NCI-H2029 treated with DMSO at 0.1 percent for 48 hours (cell line): ENCODE measurements at places on chromosomes 7 and 10.

GRCh38 chr7:29033584-29033983, 75.5 kb upstream of the TRIL start:
- no peak for DNase-seq

- no peak for DNase-seq
These were observed 154.2 kb downstream of the SEMA3A start for GRCh38 chr7:84040355-84040754.

GRCh38 chr10:118116715-118117449, 70.1 kb upstream of the RAB11FIP2 start:
- DNase-seq, result no peak

DNA sequence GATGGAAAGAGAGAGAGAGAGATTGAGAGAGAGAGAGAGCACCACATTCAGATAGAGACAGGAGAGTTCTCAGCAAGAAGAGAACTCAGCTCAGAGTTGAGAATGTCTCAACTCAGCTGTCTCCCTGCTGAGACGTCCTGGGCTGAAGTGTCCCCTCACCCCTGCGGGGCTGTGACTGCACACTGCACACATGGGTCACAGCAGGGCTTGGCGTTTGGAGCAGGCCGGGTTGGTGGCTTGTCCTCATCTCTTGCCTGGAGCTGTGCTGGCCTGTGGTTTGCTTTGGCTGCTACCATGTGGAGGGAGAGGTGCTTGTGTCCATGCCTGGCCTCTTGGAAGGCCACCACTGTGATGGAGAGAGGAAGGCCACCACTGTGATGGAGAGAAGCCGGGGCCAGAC, 167.9 kb downstream of the RNF216 start:
- no peak for DNase-seq

DNA sequence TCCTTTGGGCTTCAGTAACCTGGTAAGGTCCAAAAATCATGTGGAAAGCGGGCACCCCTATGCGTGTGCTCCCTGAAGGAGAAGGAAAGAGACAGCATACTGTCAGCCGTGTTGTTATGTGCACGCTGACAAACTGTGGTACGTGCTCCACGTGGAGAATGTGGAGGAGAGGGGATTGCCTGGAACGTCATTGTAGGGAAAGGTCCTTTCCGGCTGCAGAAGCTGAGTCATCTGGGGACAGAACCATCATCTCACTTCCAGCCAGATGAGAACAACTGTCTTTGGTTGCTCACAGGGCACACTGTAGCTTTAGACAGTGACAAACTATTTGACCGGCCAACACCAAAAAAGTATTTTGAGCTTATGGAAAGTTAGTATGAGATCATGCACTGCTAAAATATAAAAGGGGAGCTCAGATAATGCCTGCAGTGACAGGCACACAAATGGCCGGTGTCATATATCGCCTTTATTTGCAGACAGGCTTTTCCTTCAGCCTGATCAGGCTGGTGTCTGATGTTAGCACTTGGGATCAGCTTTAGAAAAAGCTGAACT, 38.8 kb upstream of the GRB10 start:
- DNase-seq, result no peak

DNA sequence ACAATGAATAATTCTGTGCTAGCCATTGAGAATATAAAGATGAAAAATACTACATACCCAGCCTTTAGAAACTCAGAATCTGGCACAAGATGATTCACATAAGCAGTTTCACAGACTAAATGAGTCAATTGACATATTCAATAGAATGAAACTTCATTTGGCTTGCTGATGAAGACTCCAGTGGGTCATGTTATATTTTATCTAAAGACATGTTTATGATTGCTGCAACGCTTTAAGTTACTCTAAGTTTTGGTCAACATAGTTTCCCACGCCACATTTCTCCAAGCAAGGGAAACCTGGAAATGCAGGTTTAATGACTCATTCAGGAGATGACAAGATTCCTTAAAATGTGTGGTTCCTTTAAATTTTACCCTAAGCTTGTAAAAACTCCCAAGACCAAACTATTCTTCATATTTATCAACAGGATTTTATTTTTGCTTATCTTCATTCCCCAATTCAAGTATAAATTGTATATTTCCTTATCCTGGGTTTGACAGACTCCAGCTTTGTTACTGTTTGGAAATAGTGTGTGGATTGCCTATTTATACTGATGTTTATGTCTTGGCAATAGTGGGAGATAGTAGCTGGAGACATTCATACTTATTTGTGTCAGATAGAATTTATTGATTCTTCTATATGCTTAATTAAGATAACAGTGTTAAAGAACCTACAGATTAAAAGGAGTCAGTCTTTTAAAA, 6.6 kb downstream of the SEMA3A start:
- no peak for DNase-seq

DNA sequence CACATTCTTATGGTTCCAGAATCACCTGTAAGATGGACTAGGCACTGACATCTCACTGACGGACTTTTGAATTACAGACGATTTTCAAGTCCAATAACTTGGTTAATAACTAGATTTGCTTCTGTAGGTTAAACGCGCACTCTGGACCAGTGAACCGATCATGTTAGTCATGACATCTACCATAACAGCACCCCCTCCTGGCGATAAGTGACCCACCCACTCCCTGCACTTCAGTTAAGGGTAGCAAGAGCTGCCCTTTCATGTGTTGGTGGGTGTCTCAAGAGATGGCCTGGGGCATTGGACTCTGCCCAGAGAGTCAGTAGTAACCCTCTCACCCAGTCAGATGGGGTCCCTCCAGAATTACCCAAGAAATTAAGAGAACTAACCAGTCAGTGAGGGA, 12.9 kb downstream of the GRM8 start:
- no peak for DNase-seq

GRCh38 chr7:15821484-15822427, 135.3 kb upstream of the MEOX2 start:
- no peak for DNase-seq

GRCh38 chr7:78203042-78203720, 404.6 kb downstream of the PHTF2 start:
- DNase-seq, result no peak

- DNase-seq, result no peak
These were observed 239.0 kb downstream of the NEBL start for GRCh38 chr10:20658158-20658557.

DNA sequence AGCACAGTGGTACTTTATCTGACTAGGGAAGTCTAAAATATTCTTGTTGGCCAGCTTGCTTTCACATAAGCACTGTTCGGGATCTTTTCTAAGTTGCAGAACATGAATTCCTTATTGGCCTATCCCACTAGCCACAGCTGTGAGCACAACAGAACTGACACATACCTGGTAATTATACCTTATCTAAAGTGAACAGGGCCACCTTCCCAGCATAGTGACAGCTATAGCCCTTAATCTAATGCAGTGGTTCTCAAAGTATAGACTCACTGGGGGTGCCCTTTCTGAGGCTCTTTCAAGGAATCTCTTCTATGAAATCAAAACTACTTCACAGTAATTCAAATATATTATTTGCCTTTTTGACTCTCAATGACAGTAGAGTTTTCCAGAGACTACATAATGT, 184.7 kb upstream of the KAT6B start:
- no peak for DNase-seq

GRCh38 chr10:5305374-5305773, 59.4 kb upstream of the UCN3 start:
- no peak for DNase-seq

DNA sequence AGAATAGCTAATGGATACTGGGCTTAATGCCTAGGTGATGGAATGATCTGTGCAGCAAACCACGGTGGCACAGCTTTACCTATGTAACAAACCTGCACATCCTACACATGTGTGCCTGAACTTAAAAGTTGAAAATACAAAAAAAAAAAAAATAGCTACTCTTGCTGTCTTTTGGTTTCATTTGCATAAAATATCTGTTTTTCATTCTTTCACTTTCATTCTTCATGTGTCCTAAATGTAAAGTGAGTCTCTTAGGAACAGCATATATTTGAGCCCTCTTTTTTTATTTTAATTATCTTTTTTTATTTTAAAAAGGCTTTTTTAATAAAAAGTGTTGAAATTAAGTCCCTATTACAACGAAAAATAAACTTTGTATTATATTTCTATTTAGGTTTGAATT, 836.1 kb upstream of the KCND2 start:
- DNase-seq, result no peak

- no peak for DNase-seq
These were observed 13.4 kb downstream of the NOC3L start for GRCh38 chr10:94349327-94349726.

DNA sequence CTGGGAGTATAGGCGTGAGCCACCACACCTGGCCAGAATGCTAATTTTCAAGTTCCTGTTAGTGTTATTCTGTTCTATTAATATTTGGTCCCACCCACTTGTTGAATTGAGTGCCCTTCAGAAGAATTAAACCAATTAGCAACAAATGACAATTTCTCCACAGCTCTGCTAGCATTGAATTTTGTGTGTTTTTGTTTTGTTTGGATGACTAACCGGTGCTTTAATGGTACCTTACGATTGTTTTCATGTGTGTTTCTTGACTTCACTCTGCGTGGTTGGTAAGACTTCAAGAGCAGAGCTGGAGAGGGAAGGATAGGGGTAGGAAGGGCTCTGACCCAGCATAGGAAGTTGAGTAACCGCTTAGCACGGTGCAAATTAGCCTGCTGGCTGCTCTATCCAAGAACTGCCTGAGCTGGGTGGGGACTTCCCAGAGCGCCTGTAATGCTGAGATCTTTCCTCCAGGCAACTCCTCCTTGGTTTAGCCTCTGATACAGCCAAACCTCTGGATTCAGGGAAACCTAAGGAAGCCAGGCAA, 4.6 kb downstream of the ARPC1B start:
- DNase-seq, result no peak

- no peak for DNase-seq
These were observed 182.2 kb downstream of the HTR7 start for GRCh38 chr10:90675621-90676020.

DNA sequence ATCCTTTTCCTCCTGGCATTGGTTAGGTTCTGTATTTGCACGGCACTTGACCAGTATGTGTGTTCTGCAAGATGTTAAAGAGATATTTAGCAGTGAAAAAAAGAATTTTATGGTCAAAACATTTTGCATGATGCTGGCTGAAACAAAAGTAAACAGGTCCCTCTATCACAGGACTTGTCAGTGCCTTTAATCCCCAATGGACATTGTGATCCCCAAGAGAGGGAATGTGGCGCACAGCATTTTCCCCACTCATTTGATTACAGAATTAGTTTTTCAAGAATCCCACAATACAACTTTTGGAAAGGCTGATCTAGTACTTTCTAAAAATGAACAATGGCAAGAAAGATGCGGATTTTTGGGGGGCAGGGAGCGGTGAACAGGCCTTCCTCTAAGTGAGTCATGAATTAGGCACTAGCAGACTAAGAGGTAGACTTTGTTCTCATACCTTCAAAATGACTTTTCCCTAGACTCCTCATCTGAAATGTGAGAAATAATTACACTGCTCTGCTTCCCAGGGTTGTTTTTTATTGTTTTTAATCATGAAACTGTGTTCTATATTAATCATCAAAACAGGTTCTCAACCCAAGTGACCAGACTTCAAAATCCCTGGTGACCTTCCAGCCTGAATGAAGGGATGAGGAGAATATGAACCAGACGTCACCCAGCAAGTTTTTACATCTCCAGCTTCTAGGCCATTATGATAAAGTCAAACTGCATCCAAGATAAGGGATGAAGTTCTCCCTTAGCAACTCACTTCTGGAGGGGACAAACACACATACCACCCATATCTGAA, 8.6 kb downstream of the FBXW4 start:
- DNase-seq, result no peak

- no peak for DNase-seq
These were observed 38.1 kb downstream of the UBE2H start for GRCh38 chr7:129914536-129915272.

- DNase-seq, result no peak
These were observed 13.2 kb downstream of the ATE1 start for GRCh38 chr10:121914661-121915060.

GRCh38 chr10:125828311-125828710, 5.0 kb downstream of the BCCIP start:
- DNase-seq, result no peak

GRCh38 chr7:92641921-92642511, 51.8 kb upstream of the FAM133B start:
- DNase-seq, result no peak

- peak; percentile 25 for DNase-seq
These were observed 78.3 kb downstream of the SLC25A40 start for GRCh38 chr7:87797798-87798403.

DNA sequence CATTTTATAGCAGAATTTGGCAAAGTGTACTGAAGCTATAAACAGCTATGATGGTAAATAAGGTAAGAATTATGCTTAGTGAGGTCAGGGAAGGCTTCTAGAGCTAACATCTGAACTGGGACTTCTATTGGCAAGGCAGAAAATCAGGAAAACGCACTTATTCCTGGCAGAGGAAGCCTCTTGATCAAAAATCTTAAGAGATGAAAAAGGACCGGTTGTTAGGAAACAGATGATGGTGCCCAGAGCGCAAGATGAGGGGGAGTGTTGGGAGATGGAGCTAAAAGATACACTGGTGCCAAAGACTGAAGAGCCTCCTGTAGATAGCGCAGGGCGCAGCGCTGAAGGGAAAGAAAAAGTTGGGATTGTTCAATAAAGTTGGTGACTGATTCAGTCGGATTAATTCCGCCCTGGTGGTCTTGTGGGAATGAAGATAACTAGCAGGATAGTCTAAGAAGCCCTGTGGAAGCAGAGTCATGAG, 550 bp upstream of the CALU start:
- no peak for DNase-seq

DNA sequence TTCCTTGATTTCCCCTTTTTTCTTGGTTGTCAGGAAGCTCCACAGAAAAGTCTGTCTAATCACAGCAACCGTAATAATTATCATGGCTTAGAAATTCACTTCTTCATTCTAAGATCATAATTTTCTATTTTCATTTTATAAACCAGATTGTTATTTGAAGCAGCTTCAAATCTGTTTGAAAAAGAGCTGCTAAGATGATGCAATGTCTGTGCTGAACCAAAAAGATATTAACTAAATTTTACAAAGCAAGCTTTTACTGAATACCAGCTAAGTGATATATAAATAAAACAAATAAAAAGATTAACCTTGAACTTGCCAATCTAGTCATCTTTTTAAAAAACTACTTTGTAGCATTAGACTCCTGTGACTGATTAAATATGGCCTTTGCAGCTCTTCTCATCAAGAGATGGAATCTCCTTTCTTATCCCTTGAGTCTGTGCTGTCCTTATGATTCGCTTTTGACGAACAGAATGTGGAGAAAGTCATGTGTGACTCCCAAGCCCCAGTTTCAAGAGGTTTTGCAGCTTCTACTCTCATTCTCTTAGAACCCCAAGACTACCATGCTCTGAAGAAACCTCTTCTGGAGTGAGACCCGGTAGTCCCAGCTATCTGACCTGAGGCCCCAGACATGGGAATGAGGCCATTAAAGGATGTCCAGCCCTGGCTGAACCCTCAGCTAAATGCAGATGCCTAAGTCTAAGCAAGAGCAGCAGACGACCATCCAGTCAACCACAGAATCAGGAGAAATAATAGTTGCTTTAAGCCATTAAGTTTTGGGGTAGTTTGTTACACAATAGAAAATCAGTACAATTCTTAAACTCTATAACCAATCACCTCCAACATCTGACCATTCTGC, 14.4 kb downstream of the NAMPT start:
- DNase-seq, result no peak
